ENCODE measurements at places on chromosomes 1 and 21. TPM values are rescaled to one million over a fixed set of nuclear protein-coding genes. Genes with fewer than 3 reads are reported as not detected.

Gene PLPPR4
- 4.5 TPM for polyA plus RNA-seq

Gene TMEM52
- polyA plus RNA-seq: 1.9 TPM

Gene TEX38
- not detected for polyA plus RNA-seq

Gene CLCA2
- 0.09 TPM for polyA plus RNA-seq

Gene GIPC2
- 0.06 TPM for polyA plus RNA-seq

Gene FCRL4
- not detected for polyA plus RNA-seq

Gene DENND2C
- polyA plus RNA-seq: 0.53 TPM

Gene MRPL20
- polyA plus RNA-seq: 157 TPM

Gene JUN
- polyA plus RNA-seq: 89.1 TPM

Gene SVBP
- polyA plus RNA-seq: 10.5 TPM

Gene HSPG2
- polyA plus RNA-seq: 94.0 TPM

Gene COA6
- 14.3 TPM for polyA plus RNA-seq

Gene PPT1
- 22.7 TPM for polyA plus RNA-seq

Gene UQCRHL
- polyA plus RNA-seq: 2.6 TPM

Gene OR2T33
- not detected for polyA plus RNA-seq

Gene NIT1
- 33.2 TPM for polyA plus RNA-seq

Gene PTBP2
- 6.2 TPM for polyA plus RNA-seq

Gene SLAMF9
- 0.27 TPM for polyA plus RNA-seq

Gene NAV1
- polyA plus RNA-seq: 23.1 TPM

Gene ERVH48-1
- not detected for polyA plus RNA-seq

Gene SAMD11
- polyA plus RNA-seq: 31.9 TPM

Gene LMNA
- polyA plus RNA-seq: 927 TPM

Gene SH2D2A
- polyA plus RNA-seq: not detected

Gene AUNIP
- polyA plus RNA-seq: 2.2 TPM

Gene SLX9
- polyA plus RNA-seq: 21.7 TPM

Gene RSPO1
- not detected for polyA plus RNA-seq

Gene LCE3D
- not detected for polyA plus RNA-seq
